M059J (cell line): ENCODE measurements at places on chromosomes 1 and 21. TPM values are rescaled to one million over a fixed set of nuclear protein-coding genes. Genes with fewer than 3 reads are reported as not detected.

DNA sequence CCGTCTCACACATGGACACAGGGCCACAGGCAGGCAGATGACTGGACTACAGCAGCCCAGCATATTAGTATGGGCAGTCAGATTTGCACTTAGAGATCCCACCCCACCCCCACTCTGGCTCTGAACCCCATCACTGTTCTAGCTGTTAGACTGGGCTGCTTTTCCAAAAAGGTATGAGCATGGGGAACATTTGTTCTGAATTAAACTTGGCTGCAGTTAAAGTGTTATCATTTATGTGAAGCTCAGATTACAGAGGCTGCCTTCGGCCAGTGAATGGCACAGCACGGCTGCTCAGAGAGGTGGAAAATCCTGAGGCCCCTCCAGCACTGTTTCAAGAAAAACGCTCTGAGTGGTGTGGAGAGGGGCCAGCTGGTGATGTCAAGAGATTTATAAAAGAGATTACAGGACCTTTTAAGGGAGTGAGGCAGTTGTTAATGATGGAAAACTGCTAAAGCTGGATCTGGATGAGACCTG, 6.9 kb upstream of the NOS1AP start:
- DNase-seq, result peak; percentile 85

DNA sequence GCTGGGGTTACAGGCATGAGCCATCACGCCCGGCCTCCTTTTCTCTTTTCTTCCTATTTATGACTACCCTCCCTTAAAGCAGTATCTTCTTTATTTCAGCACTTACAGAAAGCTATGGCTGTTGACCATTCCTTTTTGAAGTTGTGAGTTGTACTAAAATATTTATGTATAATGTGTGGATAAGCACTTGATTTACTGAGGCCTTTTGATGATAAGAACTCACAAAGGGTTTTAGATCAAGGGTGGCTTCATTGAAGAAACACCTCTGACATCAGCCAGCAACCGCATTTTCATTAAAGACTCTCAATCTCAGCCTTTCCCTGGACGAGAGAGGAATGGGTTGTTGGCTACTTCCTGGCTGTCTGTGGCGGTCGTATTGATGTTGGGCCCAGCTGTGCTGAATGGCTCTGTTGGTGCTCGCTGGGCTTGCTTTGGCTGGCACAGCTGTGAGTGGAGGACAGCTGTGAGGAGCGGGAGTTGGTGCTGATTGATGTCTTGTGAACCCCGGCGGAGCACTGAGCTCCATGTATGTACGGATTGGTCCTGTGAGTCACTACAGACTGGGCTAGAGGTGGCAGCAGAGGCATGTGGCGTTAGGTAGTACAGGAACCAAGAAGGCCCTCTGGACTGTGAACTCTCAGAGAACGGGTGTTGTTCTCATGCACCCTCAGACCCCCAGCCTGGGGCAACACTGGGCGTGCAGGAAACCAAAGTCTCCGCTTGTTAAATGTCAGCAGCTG, 208.8 kb downstream of the KIF26B start:
- no peak for DNase-seq

- no peak for DNase-seq
These were observed 465.2 kb downstream of the AJAP1 start for GRCh38 chr1:5119366-5120234.

GRCh38 chr1:172125812-172126430, 284.6 kb downstream of the DNM3 start:
- DNase-seq, result no peak

DNA sequence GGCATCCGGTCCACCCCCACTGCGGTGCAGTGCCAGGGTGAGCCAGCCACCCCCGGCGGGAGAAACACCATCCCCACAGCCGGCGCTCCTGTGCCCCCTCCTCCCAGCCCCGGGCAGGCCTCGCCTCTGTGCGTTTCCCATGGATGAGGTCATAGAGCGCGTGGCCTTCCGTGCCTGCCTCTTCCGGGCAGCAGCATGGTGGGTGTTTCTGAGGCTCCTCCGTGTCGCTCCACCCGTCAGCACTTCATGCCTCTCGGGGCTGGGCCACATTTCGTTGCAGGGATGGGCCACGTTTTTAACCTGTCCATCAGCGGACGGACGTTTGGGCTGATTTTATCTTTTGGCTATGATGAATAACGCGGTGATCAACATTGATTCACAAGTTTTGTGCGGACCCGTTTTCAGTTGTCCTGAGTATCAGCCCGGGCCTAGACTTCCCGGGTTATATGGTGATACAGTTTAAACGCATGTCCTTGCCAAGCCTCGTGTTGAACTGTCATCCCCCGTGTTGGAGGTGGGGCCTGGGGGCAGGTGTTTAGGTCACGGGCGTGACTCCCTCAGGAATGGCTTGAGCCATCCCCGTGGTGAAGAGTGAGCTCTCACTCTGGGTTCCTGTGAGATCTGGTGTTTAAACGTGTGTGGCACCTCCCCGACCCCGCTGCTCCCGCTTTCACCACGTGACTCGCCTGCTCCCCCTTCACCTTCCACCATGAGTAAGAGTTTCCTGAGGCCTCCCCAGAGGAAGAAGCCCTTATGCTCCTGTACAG, 64.8 kb downstream of the SLX9 start:
- DNase-seq, result peak; percentile 56

DNA sequence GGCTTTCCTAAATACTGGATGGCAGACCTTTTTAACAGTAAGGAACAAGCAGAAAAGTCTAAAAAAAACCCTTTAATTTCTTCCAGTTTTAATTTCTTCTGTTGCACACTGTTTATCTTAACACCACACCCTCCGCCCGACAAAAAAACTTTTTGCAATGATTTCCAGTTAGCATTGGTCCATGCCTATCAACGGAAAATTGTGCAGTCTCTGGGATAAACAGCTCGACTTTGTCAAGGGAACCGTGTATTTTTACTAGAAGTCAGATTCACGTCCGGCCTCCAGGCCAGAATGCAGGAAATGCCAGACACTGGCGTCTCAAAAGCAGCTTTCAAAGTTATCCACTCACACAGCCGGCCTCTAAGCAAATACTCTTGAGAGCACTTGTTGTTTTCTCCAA, 378 bp upstream of the NUP210L start:
- no peak for DNase-seq

DNA sequence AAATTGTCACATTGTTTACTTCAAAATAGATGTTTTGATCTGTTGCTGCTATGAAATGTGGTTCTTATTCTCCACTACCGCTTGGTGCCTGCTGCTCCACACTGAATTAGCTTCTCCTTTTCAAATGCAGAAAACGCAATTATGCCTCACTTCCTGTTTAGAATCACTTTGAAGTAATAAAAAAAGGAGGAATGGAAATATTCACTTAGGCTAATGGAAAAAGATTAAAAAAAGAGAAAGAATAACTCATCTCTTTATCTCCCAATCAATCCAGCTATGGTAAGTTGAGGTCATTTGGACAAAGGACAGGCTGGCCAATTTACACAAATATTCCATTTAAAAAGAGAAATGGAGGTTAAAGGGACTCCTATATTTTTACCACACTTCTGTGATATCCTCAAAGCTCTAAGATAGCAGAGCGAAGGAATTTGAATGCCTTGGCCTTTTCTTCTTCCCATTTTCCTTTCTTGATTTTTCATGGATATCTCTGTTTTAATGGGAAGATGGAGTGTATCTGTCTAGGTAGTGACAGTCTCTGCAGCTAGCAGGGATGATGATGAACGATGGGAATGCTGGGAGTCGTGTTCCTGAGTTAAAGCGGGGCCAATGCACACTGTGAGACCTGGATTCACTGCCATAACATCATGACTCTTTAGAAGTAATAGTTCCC, 35.7 kb downstream of the RGS5 start:
- DNase-seq, result peak; percentile 71

GRCh38 chr1:45329445-45329844, 2.8 kb downstream of the HPDL start:
- DNase-seq, result peak; percentile 78

GRCh38 chr1:63887809-63888208, 114.0 kb downstream of the ROR1 start:
- DNase-seq, result no peak

GRCh38 chr1:109802901-109803561, 39.3 kb upstream of the EPS8L3 start:
- DNase-seq, result peak; percentile 71

- DNase-seq, result no peak
These were observed 347.7 kb upstream of the POU3F1 start for GRCh38 chr1:38394303-38394702.

- no peak for DNase-seq
These were observed 3.5 kb downstream of the EPHX1 start for GRCh38 chr1:225813214-225813964.

DNA sequence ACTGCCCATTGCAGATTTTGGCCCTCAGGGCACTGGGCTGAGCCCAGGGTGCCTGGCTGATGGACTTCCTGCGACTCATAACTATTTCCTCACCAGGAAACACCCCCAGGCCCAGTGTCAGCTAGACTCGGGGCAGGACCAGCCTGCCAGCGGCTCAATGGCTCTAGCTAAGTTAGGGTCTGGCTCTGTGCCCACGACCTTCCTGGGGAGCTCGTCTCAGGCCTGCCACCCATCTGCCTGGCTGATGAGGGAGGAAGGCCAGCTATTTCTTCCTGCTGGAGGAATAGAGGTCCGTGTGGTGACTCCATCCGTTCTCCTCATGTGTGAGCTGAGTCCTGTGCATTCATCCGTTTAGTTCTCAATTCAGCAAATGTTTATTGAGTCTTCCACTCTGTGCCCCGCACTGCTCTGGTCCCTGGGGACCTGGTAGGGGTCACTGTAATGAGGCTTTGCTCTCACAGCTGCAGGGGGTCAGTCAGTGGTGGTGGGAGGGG, 44.5 kb downstream of the KIRREL1 start:
- DNase-seq, result peak; percentile 96

- DNase-seq, result no peak
These were observed 5.7 kb downstream of the SLC19A1 start for GRCh38 chr21:45536301-45537081.

- no peak for DNase-seq
These were observed 188.4 kb downstream of the RRAGC start for GRCh38 chr1:38671221-38671620.

GRCh38 chr1:227218870-227219573, 99.3 kb downstream of the CDC42BPA start:
- DNase-seq, result no peak

DNA sequence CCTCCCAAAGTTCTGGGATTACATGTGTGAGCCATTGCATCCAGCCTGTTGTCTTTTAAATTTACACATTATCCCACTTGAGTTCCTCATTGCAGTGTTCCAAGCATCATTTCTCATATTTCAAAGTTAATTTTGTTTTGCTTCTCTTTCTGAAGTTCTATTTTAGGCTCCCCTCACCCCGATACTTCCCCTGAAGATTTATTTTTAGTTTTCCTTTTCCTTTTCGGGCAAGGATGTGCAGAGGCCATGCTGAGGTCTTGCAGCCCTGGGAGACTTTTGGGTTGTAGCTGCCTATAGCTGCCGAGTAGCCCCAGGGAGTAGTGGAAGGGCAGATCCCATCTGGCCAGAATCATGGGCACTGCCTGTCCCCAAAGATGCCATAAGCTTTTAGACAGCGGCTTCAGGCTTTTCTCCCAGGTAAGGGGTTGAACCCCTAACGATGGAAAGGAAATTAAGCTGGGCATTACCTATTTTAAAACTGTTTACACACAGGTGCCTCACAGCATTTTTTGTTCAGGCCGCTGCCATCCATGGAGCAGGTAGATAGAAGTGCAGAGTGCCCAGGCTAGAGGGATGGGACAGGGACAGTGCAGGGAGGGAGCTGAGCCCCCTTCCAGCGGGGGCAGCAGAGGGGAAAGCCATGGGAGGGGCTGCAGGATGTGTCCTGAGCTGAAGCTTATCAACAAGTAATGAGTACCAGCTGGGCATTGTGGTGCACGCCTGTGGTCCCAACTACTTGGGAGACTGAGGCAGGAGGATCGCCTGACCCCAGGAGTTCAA, 15.9 kb downstream of the PSEN2 start:
- no peak for DNase-seq

RIMKLA gene
- not detected in 2 replicates for total RNA-seq

BATF3 gene
- 3.3 and 3.7 TPM in 2 replicates for total RNA-seq

VAMP3 gene
- 146 and 198 TPM in 2 replicates for total RNA-seq

ATP1A4 gene
- total RNA-seq, result not detected in 2 replicates

RHBDL2 gene
- total RNA-seq, result 4.1 and 5.7 TPM in 2 replicates

S100A6 gene
- 526 and 547 TPM in 2 replicates for total RNA-seq

SPRR2G gene
- total RNA-seq, result not detected in 2 replicates

TTC22 gene
- total RNA-seq, result 0.15 TPM in 1 of 2 replicates, not detected in the other

UBE2U gene
- not detected in 2 replicates for total RNA-seq
